ENCODE measurements at places on chromosomes 3 and 15. TPM values are rescaled to one million over a fixed set of nuclear protein-coding genes. Genes with fewer than 3 reads are reported as not detected.
A peak's percentile ranks its signal among the peaks of the same experiment; 100 is the strongest.

GRCh38 chr3:136984837-136985236, 27.1 kb downstream of the IL20RB start:
- DNase-seq, result no peak

DNA sequence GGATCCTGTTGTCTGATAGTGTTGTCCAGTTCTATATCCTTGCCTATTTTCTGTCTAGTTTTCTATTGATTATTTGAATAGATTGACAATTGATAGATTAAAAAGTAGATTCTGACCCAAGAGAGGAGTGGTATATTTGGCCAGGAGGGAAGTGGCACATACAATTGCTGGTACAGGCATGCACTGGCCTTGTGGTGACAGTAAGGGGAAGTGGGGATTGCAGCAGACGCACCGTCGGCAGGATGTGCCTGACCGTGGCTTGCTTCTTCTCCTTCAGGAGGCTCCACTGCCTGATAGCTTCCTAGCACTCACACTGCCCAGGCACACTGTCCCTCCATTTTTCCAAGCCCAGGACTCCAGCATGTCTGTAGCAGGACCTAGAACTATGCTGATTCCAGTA, 10.5 kb downstream of the GABRG3 start:
- DNase-seq, result no peak

DNA sequence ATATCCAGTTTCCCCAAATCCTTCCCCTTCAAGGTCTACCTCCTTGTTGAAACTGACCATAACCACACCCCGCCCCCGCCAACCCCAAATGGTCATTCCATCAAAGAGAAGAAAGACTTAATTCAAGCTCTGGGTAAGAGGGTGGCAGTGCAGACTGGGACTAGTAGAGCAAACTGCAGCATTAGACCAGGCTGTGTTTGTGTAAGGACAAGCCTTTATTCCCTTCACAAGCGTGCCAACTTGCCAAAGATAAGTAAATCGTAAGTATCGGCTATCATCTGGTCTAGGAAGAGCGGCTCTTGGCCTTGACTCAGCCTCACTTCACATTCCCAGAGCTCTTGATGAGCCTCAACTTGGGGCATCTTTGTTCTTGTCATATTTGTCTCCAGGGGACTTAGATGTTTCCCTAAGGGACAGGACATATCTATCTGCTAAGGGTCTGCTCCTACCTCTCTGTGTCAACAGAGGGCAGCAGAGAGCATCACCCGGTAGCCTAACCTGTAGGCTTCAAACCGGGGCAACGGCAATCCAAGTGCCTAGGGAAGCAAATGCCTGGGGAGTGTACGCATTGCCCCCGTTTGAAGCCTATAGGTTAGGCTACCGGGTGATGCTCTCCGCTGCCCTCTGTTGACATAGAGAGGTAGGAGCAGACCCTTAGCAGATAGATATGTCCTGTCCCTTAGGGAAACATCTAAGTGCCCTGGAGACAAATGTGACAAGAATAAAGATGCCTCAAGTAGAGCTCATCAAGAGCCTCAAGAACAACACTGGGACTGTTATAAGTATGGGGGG, 8.9 kb upstream of the MAP3K13 start:
- DNase-seq, result peak; percentile 62

GRCh38 chr15:78101423-78102105, 9.2 kb downstream of the SH2D7 start:
- DNase-seq, result peak; percentile 10

DNA sequence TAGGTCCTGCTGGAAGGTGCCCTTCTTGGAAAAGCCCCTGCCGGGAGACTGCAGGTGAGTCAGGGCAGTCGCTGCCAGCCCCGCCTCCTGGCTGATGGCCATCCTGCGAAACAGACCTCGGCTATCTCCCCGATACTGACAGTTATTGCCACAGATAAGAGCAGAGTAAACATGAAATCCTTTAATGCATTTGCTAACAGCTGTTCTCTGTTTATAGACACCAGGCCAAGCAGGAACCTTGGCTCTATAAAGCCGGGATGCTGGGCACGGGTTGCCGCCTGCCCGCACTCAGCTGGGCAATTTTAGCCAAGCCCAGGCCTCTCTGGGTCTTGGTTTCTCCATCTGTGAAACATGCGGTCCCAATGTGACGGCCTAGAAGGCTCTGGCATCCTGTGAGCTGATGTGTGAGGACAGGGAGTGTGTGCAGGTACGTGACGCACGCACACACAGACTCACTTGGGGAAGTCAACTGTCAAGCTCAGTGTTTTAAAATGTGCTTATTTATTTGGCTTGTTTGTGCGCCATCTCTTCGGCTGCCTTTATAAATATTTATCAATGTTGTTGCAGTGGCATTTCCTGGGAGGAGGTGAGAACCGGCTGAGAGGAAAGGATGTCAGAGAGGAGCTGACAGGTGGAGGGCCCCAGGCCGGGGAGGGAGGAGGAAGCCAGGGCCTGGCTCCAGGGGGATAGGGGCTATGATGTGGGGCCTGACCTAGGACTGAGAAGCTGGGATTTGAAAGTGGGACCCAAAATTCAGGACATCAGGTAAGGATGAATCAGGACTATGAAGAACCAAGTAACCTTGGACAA, 50.8 kb upstream of the PRR23E start:
- peak; percentile 20 for DNase-seq

GRCh38 chr15:70092464-70093027, 5.2 kb downstream of the TLE3 start:
- peak; percentile 84 for DNase-seq

GRCh38 chr15:20348900-20349773, 192.5 kb downstream of the GOLGA6L6 start:
- DNase-seq, result no peak

DNA sequence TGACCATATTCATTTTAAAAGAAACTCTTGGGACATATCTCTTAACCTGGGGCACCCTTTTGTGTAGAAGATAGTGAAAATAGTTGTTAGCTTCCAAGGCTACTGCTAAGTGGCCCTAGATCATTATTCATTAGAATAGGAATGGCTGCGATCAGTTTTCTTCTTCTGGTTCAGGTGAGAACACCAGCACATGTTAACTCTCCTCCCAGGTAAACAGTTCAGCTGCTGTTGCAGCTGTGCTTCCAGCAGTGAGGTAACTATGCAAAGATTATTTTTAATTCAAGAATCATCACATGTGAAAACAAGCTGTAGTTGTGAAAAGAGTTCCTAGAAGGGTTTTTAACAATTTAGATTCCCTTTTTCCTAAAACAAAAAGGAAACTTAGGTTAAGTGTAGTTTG, 43.3 kb downstream of the ZPLD1 start:
- no peak for DNase-seq

GRCh38 chr15:70974004-70974832, 81.6 kb downstream of the LRRC49 start:
- no peak for DNase-seq

DNA sequence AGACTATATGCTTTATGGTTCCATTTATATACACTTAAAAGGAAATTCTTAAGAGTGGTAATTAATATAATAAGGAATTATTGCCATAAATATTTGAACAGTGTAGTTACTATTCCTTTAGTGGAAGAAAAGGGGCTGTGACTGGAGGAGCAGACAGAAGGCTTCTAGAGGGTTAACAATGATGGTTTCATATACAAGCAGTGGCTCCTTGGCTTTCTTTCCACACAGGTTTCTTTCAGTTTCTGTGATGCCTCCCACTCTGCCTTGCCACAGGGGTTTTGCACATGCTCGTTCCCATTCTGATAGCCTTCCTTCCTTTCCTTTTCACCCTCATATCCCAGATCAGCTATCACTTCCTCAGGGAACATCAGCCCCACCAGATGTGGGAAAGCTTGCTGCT, 108.8 kb upstream of the LYSMD4 start:
- DNase-seq, result no peak

DNA sequence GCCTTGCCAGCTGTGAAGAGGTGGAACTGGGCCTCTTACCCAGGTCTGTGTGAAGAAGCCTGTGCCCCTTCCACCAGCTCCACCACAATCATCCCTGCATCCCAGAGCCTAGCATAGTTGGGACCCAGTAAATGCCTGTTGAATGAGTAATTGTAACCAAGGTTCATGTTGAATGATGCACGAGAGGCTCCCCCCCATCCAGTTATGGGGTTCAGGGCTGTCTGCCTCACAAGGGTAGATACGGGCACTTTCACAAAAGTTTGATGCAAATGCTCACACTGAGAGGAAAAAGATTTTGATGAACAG, 29.5 kb upstream of the TSEN2 start:
- no peak for DNase-seq

- peak; percentile 6 for DNase-seq
Observed at GRCh38 chr15:67240235-67241131, 14.0 kb downstream of the AAGAB start.

DNA sequence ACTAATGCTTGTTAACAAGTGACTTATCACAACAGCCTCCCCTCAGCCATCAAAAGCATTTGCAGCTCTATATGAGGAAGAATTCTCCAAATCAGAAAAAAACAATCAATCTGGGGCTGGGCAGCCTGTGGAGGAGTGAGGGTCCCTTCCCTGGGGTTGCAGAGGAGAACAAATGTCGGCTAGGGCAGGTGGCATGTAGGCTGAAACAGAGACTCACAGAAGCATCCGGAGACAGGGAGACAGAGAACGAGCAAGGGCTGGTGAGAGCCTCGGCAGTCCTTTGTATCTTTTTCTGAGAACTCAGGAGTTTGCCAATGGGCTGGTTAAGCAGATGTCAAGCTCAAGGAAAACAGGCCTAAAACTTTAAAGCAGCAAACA, 15.8 kb downstream of the ITGA11 start:
- no peak for DNase-seq

DNA sequence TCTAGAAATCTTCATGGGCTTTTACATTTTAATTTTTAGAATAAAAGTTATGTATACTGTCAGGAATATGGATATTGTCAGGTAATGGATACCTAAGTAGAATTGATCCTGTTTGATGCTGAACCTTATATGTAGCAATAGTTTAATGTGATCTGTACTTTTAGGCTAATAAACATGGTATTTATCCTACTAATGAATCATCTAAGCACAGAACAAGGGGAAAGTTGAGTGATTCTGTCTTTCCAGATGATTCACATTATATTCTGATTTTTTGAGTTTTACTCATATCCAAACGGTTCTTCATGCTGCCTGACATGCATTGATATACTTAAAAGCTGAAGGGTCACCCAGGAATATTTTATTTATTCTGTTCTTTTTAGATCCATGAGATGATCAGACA, 34.5 kb downstream of the FANCI start:
- DNase-seq, result no peak

DNA sequence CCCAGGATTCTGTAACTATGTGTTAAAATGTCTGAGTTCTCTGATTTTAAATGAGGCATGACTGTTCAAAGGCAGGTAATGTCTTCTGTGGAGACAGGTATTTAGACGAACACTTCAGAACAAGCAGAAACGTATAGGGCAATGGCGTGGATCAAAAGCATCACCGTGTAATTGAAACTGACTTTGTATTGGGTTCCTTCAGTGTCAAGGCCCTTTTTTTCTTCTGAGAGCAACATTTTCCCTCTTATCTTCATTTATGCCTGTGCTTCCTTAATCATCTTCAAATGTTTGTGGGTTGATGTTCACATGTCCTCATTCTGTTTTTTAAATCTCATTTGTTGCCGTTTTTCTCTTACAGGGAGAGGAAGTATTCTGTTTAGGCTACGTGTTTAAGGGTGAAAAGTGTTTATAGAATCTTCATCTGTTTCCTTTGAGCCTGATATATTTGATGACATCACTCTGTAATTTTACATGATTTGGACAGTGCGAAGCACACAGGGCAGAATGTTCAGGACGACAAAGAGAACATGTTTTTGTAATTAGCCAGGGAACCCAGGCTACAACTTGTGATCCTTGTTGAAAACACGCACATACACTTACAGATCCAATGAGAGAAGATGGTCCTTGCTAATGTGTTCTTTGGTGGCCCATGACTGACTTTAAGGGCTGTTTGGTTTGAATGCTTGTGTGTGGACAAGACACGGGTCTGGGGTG, 196.0 kb downstream of the LRTM1 start:
- DNase-seq, result no peak

DNA sequence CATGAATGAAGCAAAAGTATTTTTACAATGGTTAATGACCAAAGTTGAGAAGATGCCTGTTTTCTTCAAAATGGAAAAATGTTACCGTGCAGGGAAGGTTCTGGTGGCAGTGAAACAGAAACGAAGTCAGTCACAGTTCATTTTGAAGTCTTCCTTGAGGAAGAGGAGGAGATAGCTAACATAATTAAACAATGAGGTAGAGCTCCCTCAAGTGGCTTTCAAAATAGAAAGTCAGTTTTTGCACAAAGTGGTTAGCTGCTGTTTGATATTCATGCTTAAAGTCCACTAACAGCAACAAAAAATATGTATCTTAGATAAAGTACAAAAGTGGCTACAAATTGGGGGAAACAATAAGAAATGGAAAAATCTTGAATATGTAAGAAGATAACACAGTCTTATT, 87.3 kb downstream of the TFG start:
- DNase-seq, result peak; percentile 24

DNA sequence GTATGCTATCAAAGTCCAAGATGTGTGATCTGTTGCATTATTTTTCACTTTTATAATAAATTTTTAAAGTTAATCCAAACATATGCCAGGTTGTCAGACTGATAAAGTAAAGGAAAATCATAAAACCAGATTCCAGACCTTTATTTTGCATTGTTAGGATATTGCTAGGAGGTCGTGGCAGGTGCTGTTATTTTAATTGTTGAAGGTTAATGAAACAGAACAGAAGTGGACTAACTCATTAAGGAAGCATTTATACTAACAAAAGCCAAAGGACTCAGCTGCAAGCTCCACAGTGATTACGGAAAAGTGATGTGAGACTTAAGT, 63.1 kb downstream of the DCLK3 start:
- no peak for DNase-seq

- DNase-seq, result no peak
Observed at GRCh38 chr3:151377768-151378385, 6.7 kb downstream of the P2RY12 start.

- DNase-seq, result no peak
Observed at GRCh38 chr3:82672966-82673365, 911.5 kb upstream of the GBE1 start.

MYO5C gene
- polyA plus RNA-seq, result 30.4 TPM

CMSS1 gene
- 44.2 TPM for polyA plus RNA-seq

RBPMS2 gene
- polyA plus RNA-seq, result 7.0 TPM

PIGBOS1 gene
- polyA plus RNA-seq, result 20.2 TPM

CLDN16 gene
- 0.04 TPM for polyA plus RNA-seq

CLDN18 gene
- polyA plus RNA-seq, result 60.9 TPM

MORC1 gene
- polyA plus RNA-seq, result not detected
